ENCODE measurements at places on chromosomes 11 and 22.
A peak's percentile ranks its signal among the peaks of the same experiment; 100 is the strongest.

DNA sequence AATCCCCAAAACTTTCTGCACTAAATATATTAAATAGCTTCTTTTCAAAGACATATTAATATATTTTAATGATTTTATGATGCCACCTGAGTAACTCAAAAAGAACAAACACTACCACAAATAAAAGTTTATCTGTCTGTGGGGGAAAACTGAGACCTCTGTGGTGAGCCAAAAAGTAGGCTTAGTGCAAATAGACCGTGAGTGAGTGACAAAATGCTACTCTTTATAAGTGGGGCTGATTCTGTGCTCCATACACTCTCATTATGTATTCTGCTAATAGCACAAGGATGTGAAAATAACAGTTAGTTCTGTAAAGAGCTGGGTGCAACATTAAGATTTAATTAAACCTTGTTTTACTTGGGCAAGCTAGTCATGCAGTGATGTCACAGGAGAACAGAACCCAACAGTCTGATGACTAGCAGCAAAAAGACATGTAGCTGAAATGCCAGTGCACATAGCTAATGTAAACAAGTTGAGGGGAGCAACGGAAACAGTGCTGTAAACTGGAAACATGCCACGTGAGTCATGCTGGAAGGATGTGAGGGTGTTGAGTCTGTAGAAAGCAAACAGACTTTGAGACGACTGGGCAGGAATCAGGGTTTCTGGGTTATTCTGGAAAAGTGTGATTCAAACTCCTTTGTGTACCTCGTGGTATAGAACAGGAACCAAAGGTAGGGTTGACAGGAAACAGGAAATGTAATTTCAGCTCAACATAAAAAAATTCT, 1130.4 kb downstream of the LRRC4C start:
- DNase-seq: no peak

GRCh38 chr11:91394727-91395414, 829.7 kb upstream of the FAT3 start:
- no peak for DNase-seq

- DNase-seq: no peak
Observed at GRCh38 chr11:96086111-96086510, 162.2 kb upstream of the MTMR2 start.

GRCh38 chr22:46525389-46526243, 11.8 kb downstream of the CELSR1 start:
- DNase-seq: no peak

DNA sequence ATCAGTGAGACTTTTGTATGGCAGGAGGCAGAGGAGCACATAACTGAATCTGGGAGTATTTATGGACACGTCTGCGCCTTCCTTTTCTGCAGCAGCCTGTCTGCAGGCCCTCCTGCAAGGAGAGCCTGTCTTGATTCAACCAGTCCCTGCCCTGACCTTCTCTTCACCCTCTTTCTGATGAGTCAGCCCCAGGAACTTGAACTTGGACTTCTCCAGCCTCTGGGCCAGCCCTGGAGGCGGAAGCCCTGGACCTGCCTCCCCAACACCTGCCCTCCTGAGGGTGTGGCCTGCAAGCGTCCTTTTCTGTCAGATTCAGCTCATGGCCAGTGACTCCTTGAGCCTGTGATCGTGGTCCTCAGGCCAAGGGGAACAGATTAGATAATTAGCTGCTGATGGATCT, 20.0 kb downstream of the DAGLA start:
- DNase-seq: peak; percentile 81

GRCh38 chr11:41189701-41190436, 269.6 kb downstream of the LRRC4C start:
- DNase-seq: no peak

DNA sequence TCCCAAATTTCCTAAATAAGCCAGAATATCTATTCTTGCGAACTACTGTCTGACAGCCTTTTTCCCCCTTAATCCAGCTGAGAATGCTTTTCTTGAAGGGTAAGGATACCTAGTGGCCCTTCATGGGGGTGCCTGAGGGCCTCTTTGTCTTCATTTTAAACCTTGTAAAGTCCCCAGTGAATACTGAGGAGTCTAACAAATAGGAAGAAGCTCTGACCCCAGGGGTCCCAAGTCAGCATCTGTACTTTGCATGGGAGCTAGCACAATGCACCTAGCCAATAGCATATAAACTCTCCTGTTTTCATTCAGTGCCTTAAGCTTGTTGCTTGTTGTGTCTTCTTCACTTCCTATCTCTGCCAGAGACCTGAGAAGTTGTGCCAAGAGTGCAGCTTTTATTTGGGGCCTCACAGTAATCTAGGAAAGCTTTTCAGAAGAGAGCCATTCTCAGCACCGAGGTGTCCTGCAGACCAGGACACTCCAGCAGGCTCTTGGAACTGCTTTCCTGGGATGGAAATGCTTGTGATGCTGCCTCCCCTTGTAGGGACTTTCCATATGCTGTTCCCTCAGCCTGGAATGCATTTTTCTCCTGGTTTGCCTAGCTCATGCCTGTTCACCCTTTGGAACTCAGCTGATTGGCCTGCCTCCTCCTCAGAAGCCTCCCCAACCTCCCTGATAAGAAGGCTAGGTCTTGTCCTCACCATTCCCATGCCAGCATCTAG, 37.2 kb downstream of the BMAL1 start:
- no peak for DNase-seq

DNA sequence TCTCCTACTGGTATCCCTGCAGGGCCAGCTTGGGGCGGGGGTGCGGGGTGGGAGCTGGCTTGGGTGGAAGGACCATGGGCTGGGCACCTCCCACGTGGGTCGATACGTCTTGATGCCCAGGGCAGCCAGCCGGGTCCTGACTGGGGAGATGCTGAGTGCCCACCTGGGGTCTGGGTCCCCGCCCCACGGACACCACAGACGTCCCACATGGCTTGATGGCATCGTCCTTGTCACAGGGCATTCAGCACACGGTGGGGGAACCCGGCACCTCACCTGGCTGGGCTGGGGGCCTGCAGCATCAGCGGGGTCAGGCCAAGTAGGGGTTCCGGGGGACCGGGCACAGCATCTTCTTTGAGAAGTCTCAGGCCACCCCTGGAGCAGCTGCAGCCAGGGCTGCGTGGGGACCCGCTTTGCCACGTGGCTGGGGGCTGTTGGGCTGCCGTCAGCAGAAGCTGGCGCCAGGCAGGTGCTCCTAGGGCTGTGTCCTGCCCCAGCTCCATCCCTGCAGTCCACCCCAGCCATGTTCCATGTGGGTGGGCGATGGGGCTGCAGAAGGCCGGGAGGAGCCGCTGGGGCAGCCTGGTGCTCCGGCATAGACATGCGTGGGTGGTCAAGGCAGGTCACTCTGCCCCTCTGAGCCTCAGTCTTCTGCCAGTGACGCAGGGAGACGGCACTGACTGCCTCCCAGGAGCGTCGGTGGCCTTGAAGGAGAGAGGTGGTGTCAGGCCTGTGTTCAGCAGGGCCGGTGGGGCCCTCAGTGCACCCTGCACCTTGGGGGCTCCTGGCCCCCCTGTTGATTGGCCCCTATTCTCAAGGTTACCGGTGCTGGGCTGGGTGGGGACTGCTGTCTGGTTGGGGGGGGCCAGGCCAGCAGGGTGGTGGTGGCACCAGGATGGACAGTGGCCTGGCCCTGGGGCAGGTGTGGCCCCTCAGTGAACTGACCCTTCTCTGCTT, 8.4 kb downstream of the SELENOO start:
- no peak for DNase-seq

- DNase-seq: peak; percentile 64
Observed at GRCh38 chr22:22556995-22557925, 1.8 kb downstream of the PRAME start.

DNA sequence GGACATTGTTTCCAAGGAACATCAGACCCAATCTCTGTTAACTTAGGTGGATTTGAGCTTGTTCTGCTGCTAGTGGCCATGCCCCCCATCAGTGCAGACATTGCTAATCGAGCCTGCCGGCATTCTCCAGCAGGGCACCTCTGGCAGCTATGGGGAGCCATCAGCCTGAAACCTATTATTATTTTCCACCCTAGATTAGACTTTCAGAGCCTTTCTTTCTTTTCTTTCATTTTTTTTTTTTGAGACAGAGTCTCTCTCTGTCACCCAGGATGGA, 4.9 kb downstream of the CACNA1I start:
- DNase-seq: no peak

DNA sequence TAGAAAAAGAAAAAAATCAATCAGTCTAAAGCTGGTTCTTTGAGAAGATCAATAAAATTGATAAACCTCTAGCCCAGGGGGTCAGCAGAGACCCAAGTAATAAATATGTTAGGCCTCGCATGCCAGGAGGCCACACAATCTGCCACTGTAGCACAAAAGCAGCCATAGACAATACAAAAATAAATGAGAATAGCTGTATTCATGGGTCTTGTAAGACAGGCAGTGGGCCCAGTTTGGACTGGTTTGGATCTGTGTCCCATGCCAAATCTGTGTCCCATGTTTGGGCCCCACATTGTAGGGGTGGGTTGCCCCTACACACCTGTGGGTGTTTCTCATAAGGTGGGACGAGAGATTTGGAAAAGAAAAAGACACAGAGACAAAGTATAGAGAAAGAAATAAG, 6.6 kb upstream of the PLAAT4 start:
- DNase-seq: no peak

DNA sequence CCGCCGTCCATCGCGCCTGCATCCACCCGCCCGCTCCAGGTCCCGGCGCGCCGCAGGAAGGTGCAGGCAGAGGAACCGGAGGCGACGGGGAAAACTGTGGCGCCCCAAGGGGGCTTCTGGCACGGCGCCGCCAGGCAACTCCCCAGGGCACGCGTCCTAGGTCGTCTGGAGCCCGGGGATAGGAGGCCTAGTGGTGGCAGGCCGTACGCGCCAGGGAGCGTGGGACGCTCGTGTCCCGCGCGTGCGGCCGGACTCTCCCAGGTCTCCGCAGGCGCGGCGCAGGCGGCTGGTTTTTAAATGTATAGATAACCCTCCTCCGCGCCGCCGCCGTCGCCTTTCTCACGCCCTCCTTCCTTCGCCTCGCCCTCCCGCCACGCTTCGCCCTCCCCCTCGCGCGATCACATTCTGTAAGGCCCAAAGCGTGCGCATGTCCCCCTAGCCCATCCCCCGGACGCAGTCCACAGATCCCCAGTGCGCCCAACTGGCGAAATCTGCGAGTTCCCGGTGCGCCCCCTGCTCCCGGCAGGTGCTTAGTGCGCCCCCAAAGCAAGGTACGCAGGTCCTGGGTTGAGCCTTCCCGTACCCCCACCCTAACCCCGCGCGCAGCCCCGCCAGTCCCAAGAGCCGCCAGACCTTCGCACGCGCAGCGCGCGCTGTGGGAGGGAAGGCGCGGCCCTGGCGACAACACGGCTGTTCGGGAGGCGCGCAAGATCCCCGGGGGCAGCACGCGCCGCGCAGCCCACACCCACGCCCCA, at the start of gene ASCL2:
TSS of gene ASCL2 (minus strand) at position 267 of the 755 bp plus-strand sequence. CDS start at position 11, 256 bp downstream.
- DNase-seq: no peak

DNA sequence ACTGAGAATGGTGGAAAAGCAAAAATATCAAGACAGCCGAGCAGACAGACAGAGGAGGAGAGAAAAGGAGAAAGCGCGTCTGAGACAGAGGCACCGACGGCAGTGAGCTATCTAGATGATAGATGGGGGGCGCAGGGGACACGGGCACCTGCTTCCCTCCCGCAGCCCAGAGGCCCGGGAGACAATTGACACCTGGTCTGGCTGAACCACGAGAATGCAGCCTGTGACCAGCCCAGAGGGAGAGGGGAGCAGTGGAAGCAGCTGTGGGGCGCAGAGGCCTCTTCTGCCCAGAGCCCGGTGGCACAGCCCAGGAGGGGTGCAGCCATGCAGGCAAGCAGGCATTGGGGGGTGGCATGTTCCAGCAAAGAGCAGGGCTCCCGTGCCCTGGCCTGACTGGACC, 48.2 kb downstream of the ELFN2 start:
- no peak for DNase-seq

- DNase-seq: peak; percentile 52
Observed at GRCh38 chr11:115420505-115420904, 83.7 kb downstream of the CADM1 start.

DNA sequence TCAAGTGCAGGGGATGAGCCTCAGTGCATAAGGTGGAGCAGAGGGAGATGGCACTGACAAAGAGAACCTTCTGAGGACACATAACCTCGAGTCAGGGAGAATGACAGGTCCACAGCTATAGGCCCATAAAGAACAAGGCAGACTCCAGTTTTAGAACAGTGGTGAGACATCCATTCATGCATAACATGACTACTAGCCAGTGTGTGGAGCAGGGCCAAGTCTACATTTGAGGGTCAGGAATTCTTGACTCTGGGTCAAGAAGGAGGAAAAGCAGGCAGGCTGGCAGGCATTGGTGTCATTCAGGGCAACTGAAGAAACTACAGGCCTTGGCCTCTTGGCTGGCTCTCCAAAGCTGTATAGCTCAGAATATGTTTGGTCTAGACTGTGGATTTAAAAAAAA, 54.9 kb downstream of the MTNR1B start:
- no peak for DNase-seq

- DNase-seq: no peak
Observed at GRCh38 chr22:40176921-40177737, 596 bp upstream of the TNRC6B start.

DNA sequence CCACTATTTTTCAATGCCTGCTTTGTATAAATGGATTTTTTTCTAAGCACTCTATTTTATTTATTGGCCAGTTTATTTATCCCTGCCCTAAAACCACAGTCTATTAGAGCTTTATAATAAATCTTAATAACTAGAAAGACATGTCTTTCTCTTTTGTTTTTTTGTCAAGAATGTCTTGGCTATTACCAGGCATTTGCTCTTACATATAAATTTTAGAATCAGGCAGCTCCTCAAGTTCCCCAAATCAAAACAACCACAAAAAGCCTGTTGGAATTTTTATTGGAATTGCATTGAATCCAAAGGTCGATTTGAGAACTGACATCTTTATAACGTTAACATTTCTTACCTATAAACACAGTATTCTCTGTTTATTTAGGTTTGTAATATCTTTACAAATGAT, 85.8 kb upstream of the SC5D start:
- DNase-seq: no peak

DNA sequence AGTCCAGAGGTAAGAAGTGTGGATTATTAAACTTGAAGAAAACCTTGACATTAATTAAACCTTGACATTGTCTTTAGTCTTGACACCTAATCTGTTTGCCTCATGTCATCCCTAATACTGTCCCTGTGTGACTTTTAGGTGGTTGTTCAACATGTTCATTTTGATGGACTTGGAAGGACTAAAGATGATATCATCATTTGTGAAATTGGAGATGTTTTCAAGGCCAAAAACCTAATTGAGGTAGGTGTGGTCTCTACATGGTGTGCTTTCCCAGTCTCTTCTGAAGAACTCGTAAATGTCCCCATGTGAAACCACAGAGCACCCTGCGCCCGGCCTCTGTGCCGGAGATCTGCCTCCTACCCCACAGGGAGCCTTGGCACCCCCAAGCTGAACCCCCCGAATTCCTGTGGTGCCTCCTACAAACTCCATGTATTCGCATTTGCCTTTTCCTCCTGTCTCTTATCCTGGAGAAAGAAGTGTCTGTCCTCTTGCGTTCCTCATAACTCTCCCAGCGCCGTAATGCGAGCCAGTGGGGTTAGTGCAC, 9.1 kb downstream of the SAMM50 start:
- no peak for DNase-seq

Measured in NCI-H510A (cell line).